ENCODE measurements at places on chromosomes 1 and 21.

GRCh38 chr1:201506557-201507359 lies at the start of gene CSRP1:
CSRP1 (minus strand) TSS chr1:201507123; CDS start chr1:201496303, 10,820 bp downstream.
- peak; percentile 56 for DNase-seq

- no peak for DNase-seq
Observed at GRCh38 chr1:111372336-111372965, 55.1 kb downstream of the OVGP1 start.

DNA sequence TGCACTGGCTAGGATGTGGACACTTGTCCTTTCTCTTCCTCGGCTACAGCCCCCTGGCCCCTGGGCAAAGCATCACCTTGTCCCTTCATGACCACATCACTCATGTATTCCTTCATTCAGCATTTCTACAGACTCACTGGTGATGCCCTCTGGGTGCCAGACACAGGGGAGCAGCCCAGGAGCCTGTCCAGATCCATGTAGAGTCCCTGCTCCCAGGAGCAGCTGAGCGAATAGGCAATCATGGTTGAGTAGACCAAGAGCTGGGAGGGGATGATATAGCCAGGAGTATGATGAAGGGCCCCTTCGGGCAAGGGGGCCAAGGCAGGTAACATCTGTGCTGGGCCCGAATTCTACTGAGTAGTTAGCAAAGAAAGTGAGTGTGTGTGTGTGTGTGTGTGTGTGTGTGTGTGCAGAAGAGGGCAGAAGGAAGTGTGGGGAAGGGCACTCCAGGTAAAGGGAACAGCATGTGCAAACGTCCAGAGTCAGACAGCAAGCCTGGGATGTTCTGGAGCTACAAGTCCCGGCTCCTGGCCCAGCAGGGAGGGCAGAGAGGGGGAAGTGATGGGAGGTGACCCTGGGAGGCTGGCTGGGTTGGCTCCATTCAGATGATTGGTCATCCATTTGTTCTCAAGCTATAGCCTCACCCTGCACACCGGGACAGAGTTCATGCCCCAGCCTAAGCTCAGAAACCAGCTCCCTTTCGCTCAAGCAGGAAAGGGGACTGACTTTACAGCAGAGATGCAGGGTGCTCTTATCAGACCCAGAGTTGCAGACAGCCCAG lies 21.0 kb upstream of the PIK3CD start:
- DNase-seq = no peak

GRCh38 chr1:94276988-94277434 lies 39.6 kb upstream of the ARHGAP29 start:
- DNase-seq = no peak

GRCh38 chr1:13807209-13807608 lies 107.2 kb downstream of the PRDM2 start:
- no peak for DNase-seq

- no peak for DNase-seq
Observed at GRCh38 chr1:166379447-166379846, 212.6 kb upstream of the FAM78B start.

DNA sequence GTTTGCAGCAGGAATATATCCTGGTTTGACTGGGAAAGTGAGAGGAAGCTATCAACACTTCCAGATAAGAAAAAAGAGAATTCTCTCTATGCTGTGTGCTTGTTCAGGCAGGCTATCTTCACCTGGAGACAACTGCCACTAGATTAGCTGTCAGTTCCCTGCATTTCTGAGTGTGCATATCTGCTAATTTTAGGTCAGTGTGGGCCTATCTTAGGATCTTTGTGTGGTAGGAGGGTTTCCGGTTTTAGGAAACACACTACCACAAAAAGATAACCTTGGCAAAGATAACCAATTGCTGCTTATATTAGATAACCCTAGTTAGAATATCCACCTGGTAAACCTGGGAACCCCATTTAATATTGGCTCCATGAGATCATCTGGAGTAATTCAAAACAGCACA lies 22.5 kb upstream of the GBP5 start:
- no peak for DNase-seq

All from stimulated activated CD8-positive, alpha-beta memory T cell treated with anti-CD3 and anti-CD28 coated beads, Interleukin-7, amount 100 ng/mL, for 4 hours (primary cell).